ENCODE measurements at places on chromosomes 1 and 21.

DNA sequence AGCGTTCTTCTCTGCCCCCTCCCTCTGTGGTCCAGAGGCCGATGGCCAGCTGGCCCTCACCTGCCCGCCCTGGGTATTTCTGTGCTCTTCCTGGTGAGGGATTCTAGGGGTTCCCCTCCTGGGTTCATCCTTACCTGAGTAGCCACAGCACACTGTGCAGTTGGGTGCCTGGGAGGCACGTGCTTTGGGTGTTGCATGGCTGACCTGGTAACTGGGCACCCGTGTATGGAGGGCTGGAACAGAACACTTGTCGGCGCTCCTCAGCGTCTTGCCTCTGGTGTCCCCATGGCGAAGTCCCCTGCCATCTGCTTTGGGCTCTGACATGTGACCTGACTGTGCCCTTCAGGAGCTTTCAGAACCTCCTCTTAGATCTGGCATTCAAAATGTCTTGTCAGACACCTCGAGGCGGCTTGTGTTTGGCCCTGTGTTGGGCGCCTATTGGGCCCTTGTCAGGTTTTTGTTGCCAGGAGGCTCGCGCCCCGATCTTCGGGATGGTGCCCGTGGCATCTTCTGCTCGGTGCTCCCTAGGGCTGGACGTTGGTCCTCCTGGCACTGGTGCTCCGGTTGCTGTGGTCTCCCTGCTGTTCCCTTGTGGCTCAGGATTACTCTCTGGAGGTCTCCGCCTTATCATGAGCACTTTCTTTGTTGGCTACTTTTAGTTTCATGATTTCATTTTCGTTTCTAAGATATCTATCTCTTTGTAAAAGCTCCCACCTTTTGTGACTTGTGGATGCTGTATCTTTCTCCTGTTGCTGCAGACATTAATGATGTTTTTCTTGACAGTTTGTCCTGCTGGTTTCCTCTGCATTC lies 28.5 kb downstream of the SKI start:
- no peak for DNase-seq

GRCh38 chr1:79497193-79497773 lies 490.8 kb upstream of the ADGRL4 start:
- DNase-seq, result peak; percentile 49

GRCh38 chr1:162562470-162562828 lies 927 bp downstream of the UAP1 start:
- no peak for DNase-seq

GRCh38 chr1:156656806-156657740 lies 15.2 kb downstream of the BCAN start:
- DNase-seq, result peak; percentile 55

DNA sequence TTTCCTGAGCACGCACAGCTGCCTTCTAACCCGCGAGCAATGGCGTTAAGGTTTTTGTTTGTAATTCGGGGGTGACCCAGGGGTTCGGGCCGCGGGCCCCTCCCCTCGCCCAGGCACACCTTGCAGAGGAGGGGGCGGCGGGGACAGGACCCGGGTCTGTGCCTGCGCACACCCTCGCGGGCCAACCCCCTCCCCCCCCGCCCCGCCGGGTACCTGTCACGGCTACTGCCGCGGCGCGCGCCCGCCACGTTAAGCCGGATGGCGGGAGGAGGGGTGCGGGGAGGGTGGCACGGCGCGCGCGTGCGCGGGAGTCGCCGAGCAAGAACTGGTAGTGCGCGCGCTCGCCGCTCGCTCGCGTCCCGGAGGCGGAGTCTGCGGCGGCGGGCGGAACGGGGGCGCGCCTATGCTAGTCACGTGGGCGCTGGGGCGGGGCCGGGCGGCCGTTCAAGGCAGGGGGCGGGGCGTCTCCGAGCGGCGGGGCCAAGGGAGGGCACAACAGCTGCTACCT lies at the start of gene TPTE:
TPTE (plus strand) TSS at position 493 of the 508 bp plus-strand sequence. CDS start 17,141 bp downstream, outside the sequence.
- DNase-seq, result no peak

GRCh38 chr1:184792450-184792969 lies 37.9 kb upstream of the EDEM3 start:
- peak; percentile 82 for DNase-seq

DNA sequence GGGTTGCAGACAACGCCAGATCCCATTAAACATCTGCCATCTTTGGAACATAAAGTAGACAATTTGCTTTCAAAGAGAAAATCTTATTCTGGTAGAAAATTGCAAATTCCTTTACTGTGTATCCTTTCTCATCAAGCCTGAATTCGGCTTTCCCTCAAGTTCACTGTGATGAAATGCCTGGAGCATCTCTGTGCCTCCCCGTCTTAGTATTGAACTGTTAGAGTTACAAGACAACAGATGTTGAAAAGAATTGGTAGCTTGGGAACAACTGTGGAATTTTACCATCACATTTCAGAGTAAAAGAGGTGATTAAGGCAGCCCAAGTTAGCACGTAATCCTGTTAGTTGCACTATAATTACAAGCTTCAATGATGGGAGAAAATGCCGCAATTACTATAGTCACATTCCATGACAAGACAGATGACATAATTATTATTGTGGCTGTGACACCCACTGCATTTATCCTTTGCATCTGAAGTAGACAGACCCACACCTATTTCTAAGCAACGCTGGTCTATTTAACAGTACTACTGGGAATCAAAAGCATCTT lies 54.4 kb upstream of the B3GALNT2 start:
- no peak for DNase-seq

- DNase-seq, result peak; percentile 3
Observed at GRCh38 chr1:118154220-118154619, 30.8 kb downstream of the SPAG17 start.
